ENCODE measurements at places on chromosomes 7 and 10. TPM values are rescaled to one million over a fixed set of nuclear protein-coding genes. Genes with fewer than 3 reads are reported as not detected.

ZKSCAN1 gene
- total RNA-seq = 22.1 TPM

RADIL gene
- not detected for total RNA-seq

ANXA8L1 gene
- not detected for total RNA-seq

DNA sequence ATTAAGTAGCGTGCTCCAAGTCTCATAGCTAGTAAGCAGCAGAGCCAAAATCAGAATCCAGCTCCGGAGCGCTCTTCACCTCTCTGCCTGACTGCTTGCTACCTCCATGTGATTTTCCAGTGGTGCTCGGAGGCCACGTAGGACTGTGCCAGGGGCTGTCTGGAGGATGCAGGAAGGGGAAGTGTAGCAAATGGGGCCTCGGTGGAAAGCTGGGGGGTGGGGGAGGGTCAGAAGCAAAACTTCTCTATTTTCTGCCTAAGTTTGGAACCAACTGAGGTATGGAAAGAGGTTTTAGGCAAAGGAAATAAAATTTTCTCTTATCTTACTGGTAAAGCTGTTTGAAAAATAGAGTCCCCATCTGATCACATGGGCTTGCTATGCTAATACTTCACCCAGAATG, 108.7 kb downstream of the TBXAS1 start:
- DNase-seq = no peak

- no peak for DNase-seq
Observed at GRCh38 chr10:78894841-78895195, 173.9 kb upstream of the ZMIZ1 start.

GRCh38 chr7:142711746-142712616, 37.3 kb upstream of the PRSS1 start:
- peak; percentile 75 for DNase-seq

- no peak for DNase-seq
Observed at GRCh38 chr7:131067220-131067619, 260.5 kb upstream of the MKLN1 start.

GRCh38 chr10:71209731-71210541, 2.4 kb upstream of the UNC5B start:
- DNase-seq = no peak

DNA sequence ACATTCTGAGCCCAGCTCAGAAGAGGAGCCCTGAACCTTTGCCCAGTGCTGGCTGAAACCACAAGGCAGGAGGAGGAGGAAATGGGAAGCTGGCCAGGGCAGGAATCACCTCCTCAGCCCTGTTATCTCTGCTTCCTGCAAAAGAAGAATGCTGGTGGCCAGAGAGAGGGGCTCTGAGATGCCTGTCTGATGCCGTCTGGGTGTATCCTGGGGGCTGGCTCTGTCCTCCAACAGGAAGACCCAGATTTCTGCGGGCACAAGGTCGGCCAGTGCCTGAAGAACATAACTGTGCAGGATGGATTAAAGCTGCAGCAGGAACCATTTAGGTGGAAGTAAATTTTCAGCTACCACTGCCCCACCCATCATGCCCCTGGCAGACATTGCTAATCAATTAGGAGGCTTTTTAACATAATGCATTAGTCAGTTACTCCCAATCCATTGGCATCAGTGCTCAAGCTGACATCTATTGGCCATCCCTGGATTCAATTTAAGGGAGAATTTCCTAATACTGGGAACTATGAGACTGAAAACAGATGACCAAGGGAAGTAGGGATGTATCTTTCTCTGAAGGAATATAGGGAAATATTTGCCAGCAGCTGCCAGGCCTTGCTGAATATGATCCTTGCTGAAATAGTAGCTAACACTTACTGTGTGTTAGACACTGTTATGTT, 67.7 kb downstream of the COL13A1 start:
- no peak for DNase-seq

DNA sequence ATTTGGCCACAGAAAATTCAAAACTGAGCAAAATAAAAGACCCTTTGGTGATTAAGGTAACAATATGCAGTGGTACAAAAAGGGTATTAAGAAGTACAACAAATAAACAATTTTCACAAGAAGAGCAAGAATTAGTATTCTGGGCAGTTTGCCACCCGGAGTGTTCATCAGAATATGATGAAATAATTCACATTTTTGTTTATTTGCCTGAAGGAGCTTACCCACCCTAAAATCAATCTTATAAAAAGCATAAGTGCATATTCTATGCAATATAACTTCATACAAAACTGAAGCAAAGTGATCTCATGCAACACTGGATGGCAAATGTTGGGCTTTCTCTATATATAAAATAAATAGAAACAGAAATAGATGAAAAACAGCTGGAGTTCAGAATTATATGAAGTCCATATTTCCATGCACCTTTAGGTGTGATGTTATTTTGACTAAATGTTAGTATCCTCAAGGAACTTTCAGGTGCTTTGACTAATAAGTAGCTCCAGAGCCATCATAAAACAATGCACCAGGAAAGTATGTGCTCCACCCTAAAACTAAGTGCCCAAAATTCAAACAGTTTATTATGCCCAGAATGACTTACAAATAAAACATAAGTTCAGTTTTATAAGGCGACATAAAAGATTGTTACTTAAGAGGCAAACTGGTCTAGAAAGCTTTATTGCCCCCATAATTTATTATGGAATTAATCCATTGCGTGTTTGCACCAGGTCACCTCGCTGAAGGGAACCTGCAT, 474.3 kb downstream of the SEMA3D start:
- DNase-seq = no peak

GRCh38 chr7:1121886-1122831, 34.2 kb downstream of the GPER1 start:
- DNase-seq = peak; percentile 44
